Activated CD4-positive, alpha-beta T cell treated with anti-CD3 and anti-CD28 coated beads for 48 hours (primary cell): ENCODE measurements at places on chromosomes 16 and 17.

GRCh38 chr16:66358231-66358630, 8.3 kb upstream of the CDH5 start:
- no peak for DNase-seq

GRCh38 chr17:53724726-53725125, 98.0 kb upstream of the KIF2B start:
- no peak for DNase-seq

DNA sequence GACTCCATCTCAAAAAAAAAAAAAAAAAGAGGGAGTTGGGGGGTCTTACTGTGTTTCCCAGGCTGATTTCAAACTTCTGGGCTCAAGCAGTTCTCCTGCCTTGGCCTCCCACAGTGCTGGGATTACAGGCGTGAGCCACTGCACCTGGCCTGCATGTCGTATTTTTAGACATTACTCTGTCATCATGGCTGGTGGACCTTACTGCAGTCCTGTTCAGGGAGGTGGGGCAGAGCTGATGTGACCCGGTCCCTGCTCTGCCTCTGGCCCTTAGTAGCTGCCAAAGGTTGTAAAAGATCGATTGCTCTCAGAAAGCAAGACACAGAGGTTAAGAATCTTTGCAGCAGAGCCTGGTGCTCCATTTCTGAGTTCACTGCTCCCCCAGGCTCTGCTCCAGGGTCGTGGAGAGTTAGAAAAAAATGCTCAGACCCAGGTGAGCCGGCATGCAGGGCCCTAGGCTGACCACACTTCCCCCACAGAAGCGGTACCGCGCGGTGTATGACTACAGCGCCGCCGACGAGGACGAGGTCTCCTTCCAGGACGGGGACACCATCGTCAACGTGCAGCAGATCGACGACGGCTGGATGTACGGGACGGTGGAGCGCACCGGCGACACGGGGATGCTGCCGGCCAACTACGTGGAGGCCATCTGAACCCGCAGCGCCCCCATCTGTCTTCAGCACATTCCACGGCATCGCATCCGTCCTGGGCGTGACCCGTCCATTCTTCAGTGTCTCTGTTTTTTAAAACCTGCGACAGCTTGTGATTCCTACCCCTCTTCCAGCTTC, 7.1 kb upstream of the LASP1NB start:
- DNase-seq, result no peak

DNA sequence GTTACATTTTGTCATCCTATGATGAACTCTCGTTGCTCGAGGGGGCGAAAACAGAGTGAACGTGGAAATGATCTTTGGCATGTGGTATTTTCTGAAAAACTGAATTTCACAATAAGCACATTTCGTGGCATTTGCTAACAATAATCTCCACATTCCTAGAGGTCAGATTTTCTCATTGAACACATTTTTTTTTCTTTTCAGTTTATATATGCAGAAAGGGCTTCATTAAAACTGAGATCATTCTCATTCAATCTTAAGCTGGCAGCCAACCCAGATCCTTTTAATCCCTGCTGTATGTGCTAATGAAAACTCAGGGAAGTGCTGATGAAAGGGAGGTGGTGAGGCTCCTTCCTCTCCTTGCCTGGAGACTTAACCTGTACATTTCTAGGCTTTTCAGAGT, 52.6 kb downstream of the PRKCA start:
- no peak for DNase-seq

DNA sequence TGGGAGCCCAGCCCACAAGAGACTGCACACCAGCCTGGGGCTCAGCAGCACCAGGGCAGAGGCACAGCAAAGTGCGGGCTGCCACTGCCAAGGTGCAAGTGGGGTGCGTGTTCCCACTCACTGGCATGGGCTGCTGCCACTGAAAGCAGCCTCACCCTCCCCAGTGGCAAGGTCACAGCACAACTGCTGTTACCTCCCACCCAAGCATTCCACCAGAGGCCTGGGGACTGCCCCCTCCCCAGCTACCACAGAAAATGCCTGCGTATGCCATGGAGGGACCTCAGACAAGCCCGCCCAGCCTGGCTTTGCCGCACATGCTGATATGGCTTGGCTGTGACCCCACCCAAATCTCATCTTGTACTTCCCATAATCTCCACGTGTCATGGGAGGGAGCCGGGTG, 33.1 kb downstream of the MEAK7 start:
- no peak for DNase-seq

DNA sequence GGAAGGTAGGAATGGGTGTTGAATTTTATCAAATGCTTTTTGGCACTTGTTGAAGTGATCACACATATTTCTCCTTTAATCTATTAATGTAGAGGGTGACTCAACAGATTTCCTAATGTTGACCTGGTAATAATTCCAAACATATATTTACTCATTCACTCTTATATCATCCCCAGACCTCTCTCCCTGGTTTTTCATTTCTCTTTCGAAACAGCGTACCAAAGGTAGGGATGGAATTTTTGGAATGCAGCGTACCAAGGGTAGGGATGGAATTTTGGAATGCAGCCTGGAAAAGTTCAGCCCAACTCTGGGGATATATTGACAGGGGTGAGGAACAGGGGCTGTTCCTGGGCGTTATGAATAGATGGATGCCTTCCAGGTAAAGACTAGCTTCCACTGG, 7.3 kb downstream of the KIF18B start:
- DNase-seq, result no peak

- DNase-seq, result no peak
Observed at GRCh38 chr17:78238823-78239488, 7.5 kb downstream of the TMEM235 start.

DNA sequence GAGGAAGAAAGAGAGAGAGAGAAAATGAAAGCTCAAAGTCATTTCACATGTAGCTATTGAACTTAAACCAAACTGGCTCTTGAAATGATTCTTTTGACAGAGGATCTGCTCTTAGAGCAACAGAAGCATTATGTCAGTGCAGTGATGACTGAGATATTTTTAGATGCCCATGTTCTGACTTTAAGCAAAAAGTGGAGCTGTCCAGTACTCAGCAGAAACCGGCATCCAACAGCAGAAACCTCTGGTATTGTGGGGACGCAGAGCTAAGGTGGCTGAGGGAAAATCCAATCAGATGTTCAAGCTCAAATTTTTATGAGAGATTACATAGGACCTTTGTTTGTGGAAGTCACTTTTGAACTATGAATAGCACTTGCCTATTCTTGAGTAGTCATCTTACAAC, 69.8 kb upstream of the ANKFN1 start:
- no peak for DNase-seq

DNA sequence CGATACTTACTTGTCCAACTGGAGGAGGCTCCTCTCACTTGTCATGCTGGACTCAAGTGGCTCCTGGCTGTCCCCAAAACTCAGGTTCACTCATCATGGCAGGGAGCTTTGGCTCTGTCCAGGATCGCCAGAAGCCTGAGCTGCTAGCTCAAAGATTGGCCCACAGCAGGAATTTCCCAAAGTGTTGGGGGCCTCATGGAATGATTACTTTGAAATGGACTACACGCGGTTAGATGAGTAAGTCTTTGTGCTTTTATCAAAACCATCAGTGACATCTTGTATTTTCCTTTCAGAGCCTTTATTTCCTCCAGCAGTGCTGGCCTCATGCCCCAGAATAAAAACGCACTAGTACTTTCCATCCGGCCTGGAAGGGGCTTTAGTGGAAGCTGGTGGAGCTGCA, 29.2 kb upstream of the PHB1 start:
- no peak for DNase-seq

DNA sequence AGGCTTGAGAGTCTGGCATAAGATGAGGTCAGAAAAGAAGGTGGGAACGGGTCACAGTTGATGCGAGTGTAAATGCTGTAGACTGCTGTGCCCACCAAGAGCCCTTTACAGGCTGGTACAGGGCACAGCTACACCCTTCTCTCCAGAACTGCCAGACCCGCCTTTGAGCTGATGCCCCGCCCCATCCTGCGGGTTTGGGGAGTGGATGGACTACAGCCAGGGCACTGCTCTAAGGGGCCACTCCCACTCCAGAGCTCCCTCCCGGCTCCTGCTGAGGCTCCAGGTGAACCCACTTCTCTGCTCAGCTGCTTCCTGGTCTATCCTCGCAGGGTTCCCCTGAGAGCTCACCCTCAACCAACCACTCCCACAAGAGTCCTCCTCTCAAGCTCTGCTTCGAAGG, 12.3 kb downstream of the MEIOB start:
- no peak for DNase-seq

- DNase-seq, result no peak
Observed at GRCh38 chr16:28498666-28499381, 4.4 kb downstream of the APOBR start.

GRCh38 chr17:49964303-49964768, 4.7 kb upstream of the DLX4 start:
- no peak for DNase-seq

DNA sequence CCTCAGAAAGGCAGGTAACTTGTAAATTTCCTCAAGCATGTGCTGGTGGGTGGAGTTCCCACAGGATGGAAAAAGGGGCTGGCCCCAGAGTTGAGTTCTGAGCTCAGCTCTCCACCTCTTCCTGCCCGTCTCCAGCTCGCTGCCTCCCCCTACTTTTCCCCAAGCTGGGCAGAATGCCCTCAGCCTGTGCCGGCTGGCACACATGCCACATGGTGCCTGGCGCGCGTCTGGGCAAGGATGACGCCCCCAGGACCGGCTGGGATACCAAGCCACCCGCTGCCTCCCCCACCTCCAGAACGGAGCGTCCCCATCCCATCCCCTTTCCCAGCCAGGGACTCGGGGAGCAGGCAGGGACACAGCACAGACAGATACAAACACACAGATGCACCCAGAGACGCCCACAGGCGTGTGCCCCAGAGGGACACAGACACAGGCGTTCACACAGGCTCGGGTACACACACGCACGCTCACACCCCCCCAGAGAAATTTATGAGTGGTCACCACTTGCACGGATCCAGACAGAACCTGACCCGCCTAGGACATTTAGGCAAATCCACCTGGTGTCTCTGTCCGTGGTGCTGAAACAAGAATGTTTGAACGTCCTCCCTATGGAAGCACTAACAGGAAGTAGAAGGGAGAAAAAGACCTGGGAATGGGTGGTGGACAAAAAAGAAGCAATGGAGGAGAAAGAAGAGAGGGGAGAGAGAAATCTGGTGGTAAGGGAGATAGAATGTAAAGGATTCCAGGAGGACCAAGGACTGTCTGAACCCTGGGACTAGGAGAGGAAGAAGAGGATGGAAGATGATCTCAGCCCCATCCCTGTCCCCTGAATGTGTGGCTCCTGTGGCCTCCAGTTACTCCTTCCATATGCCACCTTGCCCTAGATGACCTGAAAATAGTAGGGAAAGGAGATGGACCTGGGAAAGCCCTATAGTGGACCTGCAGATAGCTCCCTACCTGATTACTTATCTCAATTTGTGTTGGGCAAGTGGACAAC, 15.5 kb downstream of the NEUROD2 start:
- DNase-seq, result peak; percentile 38

DNA sequence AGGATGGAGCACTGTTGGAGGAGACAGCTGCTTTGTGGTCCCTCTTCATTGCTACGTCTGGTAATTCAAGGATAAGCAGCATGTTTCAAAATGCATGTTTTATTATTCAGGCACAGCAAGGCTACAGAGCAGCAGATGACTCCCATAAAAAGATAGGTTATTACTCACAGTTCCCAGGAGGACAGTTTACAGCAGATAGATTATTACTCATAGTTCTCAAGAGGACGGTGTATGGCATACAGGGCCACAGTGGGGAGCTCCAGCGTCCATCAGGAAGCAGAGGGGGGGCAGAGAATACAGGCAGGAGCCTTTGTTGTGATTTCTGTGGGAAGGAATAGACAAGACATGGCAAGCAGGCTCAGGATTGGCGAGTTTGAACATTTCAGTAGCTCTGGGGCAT, 72.9 kb downstream of the DNAH9 start:
- no peak for DNase-seq
